ENCODE measurements at places on chromosomes 4 and X.

- DNase-seq: peak; percentile 31
These were observed 215.7 kb upstream of the NEIL3 start for GRCh38 chr4:177093964-177094363.

- no peak for DNase-seq
These were observed 24.8 kb downstream of the ZFYVE28 start for GRCh38 chr4:2393353-2394270.

DNA sequence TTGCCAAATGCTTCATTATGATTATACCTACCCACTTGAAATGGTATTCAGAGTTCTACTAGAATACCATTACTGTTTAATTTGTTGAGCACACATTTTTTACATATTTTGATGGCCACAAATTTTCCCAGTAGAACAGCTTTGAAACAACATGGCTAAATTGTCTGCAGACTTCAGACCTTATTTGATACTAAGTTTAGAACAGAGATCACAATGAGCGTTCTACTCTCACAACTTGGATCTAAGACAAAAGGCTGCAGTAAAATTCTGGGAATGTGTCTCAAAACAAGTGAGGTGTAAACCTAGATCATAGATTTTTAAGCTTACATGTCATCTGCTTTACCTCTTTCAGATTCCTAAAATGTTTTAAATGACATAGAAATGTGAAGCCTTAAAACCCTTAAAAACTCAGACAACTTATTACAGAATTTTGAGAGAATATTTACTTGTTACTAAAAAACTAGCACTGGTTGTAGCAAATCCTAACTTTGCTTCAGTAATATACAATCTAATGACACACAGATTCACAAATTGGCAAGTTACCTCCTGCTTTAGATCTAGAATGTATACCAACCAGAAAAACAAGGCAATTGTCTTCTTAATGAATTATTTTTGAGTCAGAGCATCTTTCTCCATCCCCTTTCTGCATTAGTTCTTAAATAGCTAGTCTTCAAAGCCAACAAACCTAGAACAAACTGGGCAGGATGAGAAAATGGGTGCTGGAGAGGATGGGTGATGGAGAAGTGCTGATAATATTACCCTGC is 243.3 kb downstream of the SLC7A11 start:
- DNase-seq: peak; percentile 75

GRCh38 chr4:180641495-180641894 is 1601.7 kb upstream of the TENM3 start:
- no peak for DNase-seq

- DNase-seq: no peak
These were observed 47.2 kb downstream of the FGFBP1 start for GRCh38 chr4:15891312-15891711.

- no peak for DNase-seq
These were observed 58.8 kb downstream of the SPINK2 start for GRCh38 chr4:56762484-56763250.

DNA sequence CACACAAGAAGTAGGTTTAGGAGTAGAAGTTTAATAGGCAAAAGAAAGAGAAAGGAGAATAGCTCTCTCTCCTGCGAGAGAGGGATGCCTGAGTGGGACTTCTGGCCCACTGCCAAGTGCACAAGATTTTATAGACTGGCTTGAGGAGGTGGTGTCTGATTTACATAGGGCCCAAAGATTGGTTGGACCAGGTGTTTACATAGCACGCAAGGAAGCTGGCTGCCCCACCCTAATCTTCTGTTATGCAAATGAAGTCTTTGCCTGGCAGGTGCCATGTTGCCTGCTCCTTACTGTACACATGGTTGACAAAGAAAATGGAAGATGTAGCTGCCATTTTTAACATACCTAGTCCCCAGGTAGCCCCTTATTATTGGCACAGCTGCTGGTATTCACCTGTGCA is 170.8 kb upstream of the GATB start:
- DNase-seq: no peak

DNA sequence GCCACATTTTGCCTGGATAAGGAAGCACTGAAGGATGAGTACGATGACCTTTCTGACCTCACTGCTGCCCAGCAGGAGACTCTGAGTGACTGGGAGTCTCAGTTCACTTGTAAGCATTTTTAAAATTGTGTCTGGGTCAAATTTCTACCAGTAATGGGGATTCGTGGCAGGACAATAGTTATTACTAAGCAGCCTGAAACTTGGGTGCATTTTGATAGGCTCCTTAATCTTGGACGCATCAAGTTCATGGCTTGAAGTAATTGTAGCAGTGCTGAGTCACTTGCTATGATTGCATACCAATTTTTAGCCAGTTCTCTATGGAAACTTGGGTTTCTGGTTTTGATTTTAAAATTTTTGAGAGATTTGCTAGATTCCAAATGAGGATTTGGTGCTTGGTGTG is 4.3 kb downstream of the PGRMC1 start:
- peak; percentile 89 for DNase-seq

DNA sequence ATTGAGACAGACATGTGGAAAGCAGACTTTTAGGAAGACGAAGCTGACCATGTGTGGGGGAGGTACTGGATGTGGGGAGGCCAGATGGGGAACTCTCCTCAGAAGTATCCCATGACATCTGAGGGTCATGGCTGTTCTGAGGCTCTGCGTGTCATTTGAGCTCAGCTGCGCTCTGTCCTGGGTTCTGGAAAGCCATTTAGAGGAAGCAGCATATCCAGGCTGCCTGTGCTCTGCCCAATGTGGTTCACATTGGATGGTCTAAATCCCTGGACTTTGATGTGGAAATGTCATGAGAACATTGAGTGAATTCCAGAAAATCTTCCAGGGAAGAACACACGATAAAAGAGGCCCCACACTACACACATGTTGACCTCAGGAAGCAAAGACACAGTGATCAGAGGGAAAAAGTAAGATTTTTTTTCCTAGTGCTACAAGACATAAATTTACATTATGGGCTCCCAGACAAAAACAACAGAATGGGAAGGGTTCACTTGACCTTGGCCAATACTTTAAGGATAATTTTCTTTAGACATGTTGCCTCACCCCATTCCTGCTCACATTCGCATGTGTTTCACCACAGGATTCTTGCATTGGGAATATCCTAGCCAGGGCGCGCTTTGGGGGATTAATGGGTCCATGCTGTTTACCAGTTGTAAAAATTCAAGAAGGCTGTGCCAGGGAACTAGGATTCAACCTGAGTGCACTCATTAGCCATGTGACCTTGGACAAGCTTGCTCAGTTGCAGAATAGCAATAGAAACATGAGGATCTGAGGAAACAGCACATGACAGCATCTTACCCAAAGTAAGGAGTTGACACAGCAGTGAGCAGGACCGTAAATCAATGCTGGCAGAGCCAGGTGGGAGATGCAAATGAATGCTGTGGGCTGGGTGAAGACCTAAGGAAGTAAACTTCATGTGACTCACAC is 73.2 kb upstream of the C1QTNF7 start:
- peak; percentile 29 for DNase-seq

- DNase-seq: no peak
These were observed 39.4 kb upstream of the PPARGC1A start for GRCh38 chr4:23929248-23929647.

- DNase-seq: no peak
These were observed 53.8 kb downstream of the PACRGL start for GRCh38 chr4:20754036-20754435.

DNA sequence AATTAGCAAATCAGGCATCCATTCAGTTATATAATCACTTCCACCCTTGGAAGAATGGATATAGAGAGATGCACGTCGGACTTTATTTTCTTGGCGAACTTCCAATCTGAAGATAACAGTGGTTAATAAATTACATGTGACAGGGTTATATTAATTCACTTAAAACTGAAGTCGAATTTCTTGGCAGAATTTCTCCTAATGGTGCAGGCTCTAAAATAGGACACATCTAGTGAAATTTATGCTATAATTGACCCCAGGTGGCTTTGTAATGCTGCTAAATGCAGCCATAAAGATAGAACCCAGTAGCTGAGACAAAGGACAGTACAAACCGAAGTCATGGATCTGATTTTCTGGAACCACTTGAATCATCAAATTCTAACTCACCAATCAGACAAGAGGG is 20.8 kb upstream of the SLC10A4 start:
- DNase-seq: peak; percentile 8

DNA sequence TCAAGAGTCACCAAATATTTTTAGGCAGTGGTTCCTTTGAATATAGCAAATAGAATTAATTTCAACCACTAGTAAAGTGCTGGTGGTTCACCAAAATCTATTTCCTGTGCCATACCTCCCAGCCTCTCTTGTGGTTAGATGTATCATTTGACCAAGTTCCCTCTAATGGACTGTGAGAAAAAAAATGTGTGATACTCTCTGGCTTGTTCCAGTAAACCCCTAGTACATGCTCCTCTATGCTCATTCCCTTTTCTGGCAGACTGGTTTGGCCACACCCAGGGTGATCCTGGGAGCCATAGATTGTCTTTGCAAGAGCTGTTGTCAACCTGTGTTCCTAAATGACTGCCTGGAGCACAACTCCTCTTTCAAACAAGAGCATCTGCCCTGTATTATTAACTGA is 109.5 kb downstream of the FRAS1 start:
- no peak for DNase-seq

DNA sequence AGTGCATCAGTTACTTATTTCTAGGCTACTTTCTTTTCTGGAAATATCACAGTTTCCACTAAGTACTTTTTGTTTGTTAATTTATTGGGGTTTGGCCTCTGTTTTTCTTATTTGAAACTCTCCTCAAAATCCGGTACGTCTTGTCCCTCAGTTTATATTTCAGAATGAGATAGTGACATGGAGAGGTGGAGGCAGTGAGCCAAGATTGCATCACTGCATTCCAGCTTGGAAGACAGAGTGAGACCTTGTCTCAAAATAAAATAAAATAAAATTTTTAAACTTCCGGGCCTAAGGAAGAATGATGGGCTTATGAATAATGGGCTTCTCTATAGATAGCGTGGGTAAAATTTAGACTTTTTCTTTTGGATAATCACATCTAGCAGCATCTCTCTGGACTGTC is 567.8 kb downstream of the TRIML1 start:
- no peak for DNase-seq

- no peak for DNase-seq
These were observed 12.4 kb downstream of the PLP1 start for GRCh38 chrX:103789004-103789403.

- no peak for DNase-seq
These were observed 74.0 kb downstream of the AFF2 start for GRCh38 chrX:148574237-148574973.

GRCh38 chr4:100019821-100020220 is 69.7 kb upstream of the H2AZ1 start:
- DNase-seq: no peak

- no peak for DNase-seq
These were observed 64.0 kb upstream of the CLDN34 start for GRCh38 chrX:9903146-9903545.

GRCh38 chrX:150692296-150692695 is 900 bp upstream of the MTMR1 start:
- no peak for DNase-seq

- peak; percentile 72 for DNase-seq
These were observed 13.9 kb downstream of the TMEM165 start for GRCh38 chr4:55409468-55410171.

DNA sequence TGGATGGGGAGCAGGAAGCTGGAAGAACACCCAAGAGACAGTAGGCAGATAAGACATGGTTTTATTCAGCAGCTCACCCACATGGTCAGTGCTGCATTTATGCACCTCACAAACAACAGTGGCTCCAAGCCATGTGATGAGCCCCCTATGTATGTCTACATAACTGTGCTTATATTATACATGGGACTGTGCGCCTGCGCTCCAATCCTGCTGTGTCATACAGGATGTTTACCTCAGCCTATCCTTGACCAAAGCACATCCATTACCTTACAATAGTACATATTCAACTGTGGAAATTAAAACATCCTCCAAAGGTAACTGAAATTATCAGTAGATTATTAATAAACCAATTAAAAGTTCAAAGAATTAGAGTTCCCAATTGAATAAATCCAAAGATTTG is 44.1 kb upstream of the SGMS2 start:
- DNase-seq: no peak

DNA sequence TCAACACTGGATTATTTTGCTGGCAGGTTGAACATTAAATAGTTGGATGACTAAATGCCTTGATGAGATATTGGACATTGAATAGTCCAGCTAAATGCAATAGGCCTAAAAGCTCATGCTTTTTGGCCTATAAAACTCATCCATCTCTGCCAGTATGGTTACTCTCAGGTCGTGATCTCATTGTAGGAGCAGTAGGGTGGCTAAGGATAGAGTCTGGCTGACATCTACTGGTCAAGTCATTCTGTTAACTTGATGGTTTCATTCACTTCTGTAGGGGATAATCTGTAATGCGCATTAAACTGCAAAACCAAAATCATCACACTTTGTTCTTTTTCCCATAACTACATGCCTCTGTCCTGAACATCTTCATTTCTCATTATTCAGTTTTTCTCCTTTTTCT is 227.0 kb downstream of the DKK2 start:
- DNase-seq: peak; percentile 56

DNA sequence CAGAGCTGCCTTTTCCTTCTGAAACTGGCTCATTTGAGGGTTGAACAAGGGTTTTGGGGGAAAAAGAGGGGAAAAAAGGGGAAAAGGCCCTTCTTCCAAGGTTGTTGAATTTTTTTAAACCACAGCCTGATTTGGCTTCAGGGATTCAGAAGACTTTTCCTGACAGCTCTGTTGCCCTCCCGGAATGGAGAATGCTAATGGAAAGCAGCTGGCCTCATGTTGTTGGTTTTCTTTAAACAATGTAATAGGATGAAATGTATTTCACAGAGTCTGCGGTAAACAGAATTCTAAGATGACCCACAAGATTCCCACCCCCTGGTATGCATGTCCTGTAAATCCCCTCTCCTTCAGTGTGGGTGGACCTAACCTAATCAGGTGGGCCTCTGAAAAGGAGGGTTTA is 3.3 kb upstream of the KIAA1210 start:
- DNase-seq: peak; percentile 2

DNA sequence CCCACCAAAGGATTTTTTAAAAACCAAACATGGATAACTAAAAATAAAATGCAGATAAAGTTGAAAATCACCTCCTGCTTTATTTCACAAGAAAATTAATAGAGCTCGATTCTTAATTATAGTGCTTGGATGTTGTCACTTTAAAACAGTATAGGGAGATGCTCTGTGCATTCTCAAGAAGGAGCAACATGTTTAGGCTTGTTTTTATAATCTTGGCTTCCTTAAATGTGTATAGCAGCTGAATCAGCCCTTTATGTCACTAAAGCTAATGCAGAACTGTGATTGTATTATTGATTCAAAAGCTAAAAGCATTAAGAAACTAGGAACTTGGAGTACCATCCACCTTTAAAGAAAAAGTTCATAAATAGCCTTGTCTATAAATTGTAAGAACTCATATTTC is 12.9 kb downstream of the UTP3 start:
- no peak for DNase-seq

DNA sequence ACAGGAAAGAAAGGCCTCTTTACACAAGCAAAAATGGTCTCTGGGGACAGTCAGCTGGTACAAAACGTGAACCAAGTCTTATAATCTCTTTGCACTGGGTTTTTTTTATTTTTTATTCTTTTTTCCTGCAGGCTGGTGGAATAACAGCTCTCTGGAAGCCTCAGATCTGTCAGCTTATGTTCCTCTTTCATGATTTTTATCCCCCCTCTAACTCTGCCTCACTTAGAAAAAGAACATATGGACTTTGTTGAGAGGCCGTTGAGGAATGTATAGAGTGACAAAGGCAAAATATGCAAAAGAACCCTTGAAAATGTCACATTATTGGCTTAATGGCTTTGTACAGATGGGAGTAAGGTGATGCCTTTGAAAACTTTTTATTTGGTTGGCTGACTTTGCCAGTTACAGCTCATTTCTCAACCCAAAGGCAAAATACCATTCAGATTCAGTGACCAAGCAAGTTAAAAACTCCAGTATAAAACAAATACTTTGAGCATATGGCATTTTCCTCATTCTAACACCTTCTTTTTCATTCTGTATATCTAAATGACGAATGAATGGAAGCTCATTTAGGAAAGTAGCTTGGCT is 111.1 kb downstream of the RNF150 start:
- DNase-seq: no peak

Data from fibroblast of gingiva (primary cell).